ENCODE measurements at places on chromosomes 16 and 17.

DNA sequence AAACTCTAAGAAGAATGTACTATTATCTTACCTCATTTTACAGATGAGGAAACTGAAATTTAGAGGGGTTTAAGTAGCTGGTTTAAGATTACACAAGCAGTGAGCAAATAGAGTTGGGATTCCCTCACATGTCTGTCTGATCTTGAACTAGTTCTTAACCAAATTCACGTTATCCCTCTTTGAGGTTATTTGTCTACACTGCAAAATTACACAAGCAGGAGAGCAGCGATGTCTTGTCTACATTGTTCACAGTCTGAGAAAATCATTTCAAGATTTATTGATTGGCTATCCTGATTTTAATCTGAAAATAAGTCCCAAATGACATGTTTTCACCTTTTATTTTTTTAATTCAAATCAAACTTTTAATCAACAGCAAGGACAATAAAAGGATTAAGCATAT lies 56.9 kb downstream of the SOX9 start:
- DNase-seq, result no peak

DNA sequence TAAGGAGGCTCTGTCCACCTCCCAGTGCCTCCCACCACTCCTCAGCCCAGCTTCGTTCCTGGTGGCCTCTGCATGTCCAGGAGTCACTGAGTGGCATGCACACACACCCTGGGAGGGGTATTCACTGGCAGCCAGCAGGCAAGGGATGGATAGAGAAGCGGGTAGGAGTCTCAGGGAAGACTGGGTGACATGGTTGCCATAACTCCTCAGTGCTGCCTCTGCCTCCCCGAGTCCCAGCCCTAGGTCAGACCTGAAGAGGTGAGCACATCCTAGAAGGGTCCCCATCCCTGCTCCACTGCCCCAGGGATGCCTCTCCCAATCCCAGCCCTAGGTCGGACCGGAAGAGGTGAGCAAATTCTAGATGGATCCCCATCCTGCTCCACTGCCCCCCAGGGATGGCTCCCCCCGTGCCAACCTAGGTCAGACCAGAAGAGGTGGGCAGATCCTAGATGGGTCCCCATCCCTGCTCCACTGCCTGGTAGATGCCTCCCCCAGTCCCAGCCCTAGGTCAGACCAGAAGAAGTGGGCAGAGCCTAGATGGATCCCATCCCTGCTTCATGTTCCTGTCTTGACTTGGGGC lies 197.0 kb downstream of the IRF8 start:
- DNase-seq, result no peak

DNA sequence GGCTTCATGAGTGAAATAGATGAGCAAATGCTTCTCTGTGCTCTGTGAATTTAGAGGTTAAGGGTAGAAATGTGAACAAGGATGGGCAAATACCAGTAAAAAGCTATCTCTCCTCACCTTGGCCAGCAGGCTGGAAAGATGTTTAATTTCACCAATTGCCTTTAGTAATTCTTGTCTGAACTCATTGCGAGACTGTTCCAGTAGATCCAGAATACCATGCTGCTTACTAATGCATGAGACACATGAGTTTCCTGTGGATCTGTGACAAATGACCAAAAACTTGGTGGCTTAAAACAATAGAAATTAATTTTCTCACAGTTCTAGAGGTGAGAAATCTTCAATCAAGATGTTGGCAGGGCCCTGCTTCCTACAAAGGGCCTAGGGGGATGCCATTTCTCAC lies 9.3 kb upstream of the ZNF624 start:
- DNase-seq, result no peak

- DNase-seq, result no peak
These were observed 30.4 kb upstream of the CCL1 start for GRCh38 chr17:34393401-34393800.

DNA sequence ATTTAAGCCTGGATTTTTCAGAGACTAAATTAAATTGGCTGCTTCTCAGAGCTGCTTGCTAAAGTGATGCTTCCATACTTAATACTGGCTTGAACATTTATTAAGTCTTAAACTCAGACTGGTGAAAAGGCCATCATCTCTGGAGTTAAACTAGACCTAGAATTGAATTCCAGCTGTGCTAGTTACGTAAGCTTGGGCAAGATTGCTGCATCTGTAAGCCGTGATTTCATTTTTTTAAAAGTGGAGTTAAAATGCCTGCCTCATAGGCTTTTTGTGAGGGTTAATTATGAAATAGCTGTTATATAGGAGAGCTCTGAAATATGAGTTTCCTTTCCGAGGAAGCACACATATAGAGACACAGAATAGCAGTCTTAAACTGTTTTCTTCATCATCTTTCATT lies 84.7 kb downstream of the VAT1L start:
- no peak for DNase-seq

DNA sequence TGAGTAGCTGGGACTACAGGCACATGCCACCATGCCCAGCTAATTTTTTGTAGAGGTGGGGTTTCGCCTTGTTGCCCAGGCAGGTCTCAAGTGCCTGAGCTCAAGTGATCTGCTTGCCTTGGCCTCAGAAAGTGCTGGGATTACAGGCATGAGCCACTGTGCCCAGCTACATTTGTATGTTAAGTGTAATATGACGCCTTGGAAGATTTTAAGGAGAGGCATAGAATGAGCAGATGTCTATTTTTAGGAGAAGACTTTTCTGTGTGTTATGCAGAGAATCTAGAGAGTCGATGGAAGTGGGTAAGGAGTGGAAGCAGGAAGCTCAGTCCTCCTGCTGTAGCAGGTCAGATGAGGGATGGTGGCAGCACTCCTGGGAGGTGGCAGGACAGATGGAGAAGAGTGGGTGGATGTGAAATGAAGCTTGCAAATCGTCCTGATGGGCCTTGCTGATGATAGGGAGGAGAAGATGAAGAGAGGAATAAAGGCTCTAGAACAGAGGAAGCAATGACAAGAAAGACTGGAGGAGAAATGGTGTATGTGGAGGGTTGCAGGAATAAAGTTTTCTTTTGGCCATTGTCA lies 125.3 kb downstream of the SHISA6 start:
- no peak for DNase-seq

- DNase-seq, result no peak
These were observed 50.7 kb downstream of the TANGO6 start for GRCh38 chr16:68893710-68894705.

GRCh38 chr17:1907909-1908698 lies 78.3 kb downstream of the RPA1 start:
- no peak for DNase-seq

DNA sequence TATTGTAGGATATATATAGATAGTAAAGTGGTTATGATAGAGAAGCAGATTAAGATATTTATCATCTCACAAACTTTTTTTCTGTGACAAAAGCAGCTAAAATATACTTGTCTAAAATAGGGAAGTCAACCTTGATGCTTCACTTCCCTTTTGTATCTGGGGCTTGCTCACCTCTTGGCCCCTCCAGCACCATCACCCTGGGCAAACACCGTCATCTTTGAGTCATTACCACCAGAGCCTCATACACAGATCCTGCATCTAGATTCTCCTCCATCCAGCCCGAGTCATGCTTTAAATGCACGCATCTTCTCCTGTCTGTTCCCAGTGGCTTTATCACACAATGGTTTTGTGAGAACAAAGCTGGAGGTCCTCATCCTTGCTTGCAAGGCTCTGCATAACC lies 1062.7 kb upstream of the EEF2KMT start:
- no peak for DNase-seq

DNA sequence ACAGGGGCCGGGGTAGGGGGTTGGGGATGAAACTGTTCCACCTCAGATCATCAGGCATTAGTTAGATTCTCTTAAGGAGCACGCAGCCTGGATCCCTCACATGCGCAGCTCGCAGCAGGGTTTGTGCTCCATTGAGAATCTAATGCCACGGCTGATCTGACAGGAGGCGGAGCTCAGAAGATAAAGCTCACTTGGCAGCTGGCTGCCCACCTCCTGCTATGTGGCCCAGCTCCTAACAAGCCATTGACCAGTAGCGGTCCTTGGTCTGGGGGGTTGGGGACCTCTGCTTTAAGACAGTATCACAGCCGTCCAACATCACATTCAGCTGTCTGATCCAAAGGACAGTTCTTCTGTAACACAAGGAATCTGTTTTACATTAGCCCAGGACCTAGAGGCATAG lies 62.5 kb downstream of the SLC39A11 start:
- no peak for DNase-seq

GRCh38 chr16:29808219-29808900 lies 2.0 kb downstream of the MAZ start:
- no peak for DNase-seq

DNA sequence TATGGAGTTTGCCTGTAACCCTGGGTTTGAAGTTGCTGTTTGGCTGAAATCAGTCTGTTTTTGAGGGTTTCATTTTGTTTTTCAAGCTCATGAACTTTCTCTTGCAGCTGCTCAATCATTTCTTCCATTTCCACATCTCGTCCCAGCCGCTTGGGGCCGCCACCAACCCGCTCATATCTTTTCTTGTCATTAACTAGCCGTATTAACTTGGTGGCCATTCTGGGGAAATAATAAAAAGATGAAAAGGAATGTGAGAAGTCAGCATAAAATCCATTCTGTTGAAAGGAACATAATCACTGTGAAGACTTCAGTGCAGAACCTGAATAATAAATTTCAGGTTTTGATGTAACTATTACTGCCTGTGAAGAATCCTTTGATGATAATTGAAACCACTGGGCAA lies 11.5 kb downstream of the RPGRIP1L start:
- DNase-seq, result no peak

- no peak for DNase-seq
These were observed 9.5 kb upstream of the ITGA2B start for GRCh38 chr17:44398692-44399691.

DNA sequence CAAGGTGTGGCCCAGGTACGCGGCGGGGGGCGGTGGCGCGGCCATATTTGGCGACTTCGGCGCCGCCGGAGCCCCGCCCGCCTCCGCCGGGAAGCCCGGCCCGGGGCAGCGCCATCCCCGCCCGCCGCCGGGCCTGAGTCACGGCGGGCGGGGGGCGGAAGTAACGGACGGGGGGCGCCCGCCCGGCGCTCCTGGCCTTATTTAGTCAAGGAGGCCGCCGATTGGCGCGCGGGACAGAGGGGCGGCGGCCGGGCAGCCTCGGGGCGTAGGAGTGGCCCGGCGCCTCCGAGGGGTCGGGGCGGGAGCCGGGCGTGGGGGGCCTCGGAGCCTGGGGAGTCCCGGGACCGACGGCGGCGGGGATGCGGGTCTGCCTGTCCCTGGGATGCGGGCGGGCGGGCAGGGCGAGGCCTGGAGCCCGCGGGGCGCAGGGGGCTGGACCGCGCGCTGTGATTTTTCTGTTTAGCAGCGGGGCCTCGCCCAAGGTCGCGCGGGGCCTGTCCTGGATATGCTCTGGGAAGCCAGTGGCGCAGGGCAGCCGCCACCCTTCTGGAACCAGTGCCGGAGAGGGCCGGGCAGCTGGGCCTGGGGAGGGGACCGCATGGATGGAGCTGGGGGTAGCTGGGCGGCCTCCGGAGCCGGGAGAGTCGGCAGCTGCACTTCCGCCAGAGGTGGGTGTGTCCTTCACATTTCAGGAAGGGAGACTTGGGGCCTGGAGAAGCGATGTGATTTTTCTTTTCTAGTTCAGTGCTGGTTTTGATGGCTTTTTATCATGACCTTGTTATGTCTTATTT lies 2.3 kb upstream of the ACTG1 start:
- peak; percentile 68 for DNase-seq

GRCh38 chr16:85539629-85540291 lies 73.4 kb upstream of the GSE1 start:
- DNase-seq, result no peak

GRCh38 chr17:28827672-28828071 lies 14.9 kb downstream of the FAM222B start:
- no peak for DNase-seq

GRCh38 chr17:28948342-28948741 lies 3.0 kb downstream of the PHF12 start:
- no peak for DNase-seq

DNA sequence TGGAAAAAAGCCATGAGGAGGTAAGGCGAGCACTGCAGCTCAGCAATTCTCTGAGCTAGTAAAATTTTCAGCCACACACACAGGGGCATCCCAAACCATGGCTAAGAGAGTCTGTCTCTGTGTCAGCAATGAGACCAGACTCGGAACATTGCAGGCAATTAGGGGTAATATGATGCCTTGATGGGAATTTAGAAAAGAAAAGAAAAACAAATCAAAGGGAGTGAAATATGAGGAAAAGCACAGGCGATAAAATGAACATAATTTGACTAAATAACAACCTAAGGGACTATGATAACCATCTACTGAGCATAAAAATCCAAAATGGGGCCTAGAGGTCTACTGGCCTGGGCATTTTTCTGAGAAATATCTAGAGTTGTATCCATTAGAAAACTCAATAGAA lies 546.0 kb upstream of the PSMD7 start:
- DNase-seq, result no peak

GRCh38 chr17:6366221-6366666 lies 68.7 kb downstream of the AIPL1 start:
- no peak for DNase-seq

- no peak for DNase-seq
These were observed 25.3 kb downstream of the RPTOR start for GRCh38 chr17:80569924-80570323.

DNA sequence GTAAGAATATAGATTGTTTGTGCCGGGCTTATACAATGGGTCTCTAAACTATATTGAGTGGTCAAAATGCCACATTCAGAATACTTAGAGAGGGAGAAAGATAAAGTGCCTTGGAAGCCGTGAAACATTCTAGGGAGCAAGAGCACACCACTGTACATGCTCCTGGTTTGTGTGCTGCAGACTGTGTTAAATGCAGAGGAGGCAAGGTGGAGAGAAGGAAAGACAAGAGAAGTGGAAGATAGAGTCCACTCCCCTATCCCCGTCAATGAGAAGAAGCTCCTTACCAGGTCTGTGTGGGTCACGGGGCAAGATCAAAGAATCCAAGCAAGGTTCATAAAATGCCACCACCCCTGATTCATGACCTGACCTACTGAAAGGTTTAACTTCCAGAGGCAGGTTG lies 267.1 kb upstream of the TBX2 start:
- no peak for DNase-seq

DNA sequence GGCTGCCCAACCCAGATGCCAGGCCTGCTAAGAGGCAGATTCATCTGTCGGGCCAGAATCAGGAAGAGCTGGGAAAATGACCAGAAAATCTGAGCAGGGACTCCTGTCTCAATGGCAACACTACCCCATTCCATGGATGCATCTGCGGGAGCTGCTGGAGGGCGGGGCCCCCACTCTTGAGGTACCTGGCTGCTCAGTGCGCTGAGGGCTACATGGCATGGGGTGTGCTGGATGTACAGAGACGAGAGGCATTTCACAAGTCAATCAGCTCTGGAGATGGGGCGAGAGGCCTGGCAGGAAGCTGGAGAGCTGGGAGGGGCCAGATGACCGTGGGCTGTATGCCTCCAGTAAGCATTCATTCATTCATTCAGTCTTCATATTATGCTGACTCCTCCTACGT lies 6.4 kb downstream of the SDK2 start:
- no peak for DNase-seq

DNA sequence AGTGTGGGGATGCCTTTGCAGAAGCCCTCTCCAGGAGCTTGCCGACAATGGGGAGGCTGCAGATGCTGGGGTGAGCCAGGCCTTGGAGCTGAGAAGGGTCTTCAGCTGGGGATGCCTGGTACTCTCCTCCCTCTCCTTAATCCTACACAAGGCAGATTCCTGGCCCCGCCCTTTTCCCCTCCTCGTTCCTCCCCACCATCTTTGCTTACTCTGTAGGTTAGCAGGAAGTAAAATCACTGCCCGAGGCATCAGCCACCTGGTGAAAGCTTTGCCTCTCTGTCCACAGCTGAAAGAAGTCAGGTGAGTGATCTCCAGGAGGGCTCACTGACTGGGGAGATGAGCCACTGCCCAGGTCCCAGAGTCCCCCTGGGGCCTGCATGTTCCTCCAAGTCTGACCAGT lies 38.7 kb downstream of the NLRC5 start:
- DNase-seq, result no peak
